ENCODE measurements at places on chromosomes 16 and 17.

- DNase-seq: no peak
These were observed 87.4 kb downstream of the ANKRD11 start for GRCh38 chr16:89402962-89403361.

- no peak for DNase-seq
These were observed 237.0 kb downstream of the ZNF423 start for GRCh38 chr16:49618955-49619354.

DNA sequence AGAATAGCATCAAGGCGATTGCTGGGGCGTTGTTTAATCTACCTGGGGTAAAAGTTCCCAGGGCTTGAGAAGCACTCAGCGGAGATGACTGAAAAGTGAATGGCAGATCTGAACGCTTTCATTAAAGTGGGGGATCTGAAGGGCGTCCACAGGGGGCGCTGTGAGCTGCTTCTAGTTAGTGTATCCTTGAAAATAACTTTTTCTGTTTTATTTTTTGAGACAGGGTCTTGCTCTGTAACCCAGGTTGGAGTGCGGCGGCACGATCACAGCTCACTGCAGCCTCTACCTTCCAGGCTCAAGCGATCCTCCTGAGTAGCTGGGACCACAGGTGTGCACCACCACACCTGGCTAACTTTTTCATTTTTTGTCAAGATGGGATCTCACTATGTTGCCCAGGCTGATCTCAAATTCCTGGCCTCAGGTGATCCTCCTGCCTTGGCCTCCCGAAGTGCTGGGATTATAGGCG, 360.4 kb downstream of the SEC14L1 start:
- DNase-seq: peak; percentile 22

- DNase-seq: peak; percentile 56
These were observed 7.5 kb upstream of the C16orf95 start for GRCh38 chr16:87324411-87325275.

GRCh38 chr16:21156767-21157467, 1.6 kb upstream of the LDAF1 start:
- DNase-seq: peak; percentile 17

- DNase-seq: no peak
These were observed 48.5 kb downstream of the B9D1 start for GRCh38 chr17:19313746-19314651.

GRCh38 chr17:59439262-59439661, 107.8 kb downstream of the YPEL2 start:
- no peak for DNase-seq

GRCh38 chr16:85205747-85206471, 93.6 kb upstream of the CIBAR2 start:
- no peak for DNase-seq

GRCh38 chr16:27699540-27699939, 149.6 kb downstream of the KATNIP start:
- DNase-seq: no peak

GRCh38 chr17:80938556-80938955, 53.1 kb upstream of the CHMP6 start:
- DNase-seq: peak; percentile 51

DNA sequence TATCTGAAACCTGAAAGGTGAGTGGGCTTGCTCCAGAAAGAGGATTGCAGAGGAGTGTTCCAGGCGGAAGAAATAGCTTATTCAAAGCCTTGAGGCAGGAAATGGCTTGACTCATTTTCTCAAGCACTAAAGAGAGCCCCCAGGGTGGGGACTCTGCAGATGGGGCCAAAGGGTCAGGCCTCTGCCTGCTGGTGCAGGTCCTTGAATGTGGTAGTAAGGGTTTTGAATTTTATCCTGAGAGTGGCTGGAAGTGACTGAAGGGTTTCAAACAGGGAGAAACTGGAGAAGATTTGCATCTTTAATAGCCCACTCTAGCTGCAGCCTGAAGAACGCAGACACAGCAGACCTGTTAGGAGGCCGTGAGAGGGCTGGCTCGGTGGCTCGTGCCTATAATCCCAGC, 144.4 kb downstream of the CCT6B start:
- no peak for DNase-seq

GRCh38 chr16:22787466-22788192, 26.3 kb upstream of the HS3ST2 start:
- DNase-seq: no peak

GRCh38 chr16:2500918-2501750, 12.6 kb upstream of the ATP6V0C start:
- DNase-seq: peak; percentile 79

Measured in CD4-positive, alpha-beta T cell treated with Interleukin-2 at 100 ng/mL for 4 hours (primary cell).